HT-29 (cell line): ENCODE measurements at places on chromosomes 3 and 15.

DNA sequence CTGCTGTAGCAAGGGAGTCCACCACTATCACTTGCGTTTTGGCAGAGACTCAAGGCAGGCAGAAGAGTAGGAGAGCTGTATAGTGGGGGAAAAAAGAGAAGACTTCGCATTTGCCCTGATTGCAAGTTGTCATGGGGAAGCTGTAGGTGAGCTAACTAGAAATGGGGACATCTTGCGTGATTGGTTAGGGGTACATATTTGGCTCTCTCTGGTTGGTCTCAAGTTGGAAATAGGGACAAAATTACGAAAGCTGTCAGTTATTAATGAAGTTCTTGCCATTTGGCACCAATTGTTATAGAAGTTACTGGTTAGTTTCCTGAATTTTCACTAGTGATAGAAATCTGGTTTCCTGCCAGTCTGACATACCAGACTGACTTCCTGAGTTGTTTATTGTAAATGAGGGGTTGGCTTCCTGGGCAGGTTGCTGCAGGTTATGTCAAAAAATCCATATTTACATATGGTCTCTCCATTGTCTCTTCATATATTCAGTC lies 8.2 kb upstream of the SENP7 start:
- no peak for DNase-seq

DNA sequence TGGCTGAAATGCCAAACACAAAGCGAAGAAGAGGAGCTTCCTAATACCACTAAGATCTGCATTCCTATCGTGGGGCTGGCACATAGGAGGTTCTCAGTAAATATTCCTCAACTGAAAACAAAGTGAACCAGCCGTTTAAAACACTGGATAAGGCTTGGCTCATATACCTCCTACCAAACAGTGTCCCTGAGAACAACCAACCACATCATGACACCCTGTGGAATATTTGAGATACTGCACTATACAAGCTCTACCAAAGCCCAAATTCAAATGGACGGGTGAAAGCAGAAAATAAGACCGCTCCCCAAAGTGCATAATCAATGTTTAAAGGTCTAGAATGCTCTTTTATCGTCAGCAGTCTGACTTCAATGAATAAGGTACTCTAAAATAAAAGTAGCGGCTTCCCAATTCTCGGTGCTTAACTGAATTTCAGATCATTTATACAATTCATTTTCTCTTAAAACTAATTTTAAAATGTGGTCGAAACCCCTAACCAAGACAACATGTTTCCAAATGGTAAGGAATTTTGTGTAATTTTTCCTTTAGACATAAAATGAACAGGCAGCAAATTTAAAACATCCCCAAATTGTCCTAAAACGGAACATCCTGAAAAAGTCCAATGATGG lies 425.8 kb downstream of the ERC2 start:
- peak; percentile 16 for DNase-seq

DNA sequence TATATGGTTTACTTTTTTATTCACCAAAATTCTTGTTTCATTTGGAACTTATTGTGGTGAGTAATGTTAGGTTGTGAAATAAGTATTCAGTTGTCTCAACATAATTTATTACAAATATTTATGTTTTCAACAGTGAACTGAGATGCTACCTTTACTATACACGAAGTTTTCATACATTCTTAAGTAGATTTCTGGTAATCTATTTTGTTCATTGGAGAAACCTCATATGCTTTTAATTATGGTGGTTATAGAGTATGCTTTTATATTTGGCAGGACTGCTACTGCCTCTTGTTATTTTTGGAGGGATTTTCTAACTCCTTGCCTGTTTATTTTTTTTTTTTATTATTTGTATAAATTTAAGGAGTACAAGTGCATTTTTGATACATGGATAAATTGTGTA lies 253.1 kb downstream of the NLGN1 start:
- no peak for DNase-seq

DNA sequence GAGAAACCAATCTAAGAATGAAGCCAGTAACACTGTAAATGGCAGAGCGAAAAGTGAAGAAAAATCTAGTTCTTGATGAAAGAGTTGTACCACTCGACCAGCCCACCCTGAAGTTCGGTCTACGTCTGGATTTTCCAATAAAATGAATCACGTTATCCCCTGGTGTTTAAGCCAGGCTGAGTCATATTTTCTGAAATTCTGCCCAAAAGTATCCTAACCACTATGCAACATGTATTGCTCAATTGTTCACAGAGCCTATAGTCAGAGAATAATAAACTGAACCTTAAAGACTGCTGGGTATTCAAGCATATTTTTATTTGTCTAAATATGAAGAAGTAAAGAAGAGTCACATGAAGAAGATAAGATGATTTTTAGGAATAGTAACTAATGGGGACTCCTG lies 245.7 kb downstream of the FGF12 start:
- DNase-seq, result no peak

DNA sequence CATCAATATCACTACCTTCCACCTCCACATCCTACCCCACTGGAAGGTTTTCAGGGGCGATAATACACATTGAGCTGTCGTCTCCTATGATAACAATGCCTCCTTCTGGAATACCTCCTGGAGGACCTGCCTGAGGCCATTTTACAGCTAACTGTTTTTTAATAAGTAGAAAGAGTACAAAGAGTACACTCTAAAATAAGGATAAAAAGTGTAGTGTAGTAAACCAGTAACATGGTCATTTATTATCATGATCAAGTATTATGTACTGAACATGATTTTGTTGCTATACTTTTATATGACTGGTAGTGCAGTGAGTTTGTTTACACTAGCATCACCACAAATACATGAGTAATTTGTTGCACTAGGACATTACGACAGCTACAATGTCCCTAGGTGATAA lies 46.6 kb upstream of the SSR3 start:
- no peak for DNase-seq

GRCh38 chr3:122697952-122698620 lies 17.4 kb downstream of the PARP14 start:
- DNase-seq, result no peak

DNA sequence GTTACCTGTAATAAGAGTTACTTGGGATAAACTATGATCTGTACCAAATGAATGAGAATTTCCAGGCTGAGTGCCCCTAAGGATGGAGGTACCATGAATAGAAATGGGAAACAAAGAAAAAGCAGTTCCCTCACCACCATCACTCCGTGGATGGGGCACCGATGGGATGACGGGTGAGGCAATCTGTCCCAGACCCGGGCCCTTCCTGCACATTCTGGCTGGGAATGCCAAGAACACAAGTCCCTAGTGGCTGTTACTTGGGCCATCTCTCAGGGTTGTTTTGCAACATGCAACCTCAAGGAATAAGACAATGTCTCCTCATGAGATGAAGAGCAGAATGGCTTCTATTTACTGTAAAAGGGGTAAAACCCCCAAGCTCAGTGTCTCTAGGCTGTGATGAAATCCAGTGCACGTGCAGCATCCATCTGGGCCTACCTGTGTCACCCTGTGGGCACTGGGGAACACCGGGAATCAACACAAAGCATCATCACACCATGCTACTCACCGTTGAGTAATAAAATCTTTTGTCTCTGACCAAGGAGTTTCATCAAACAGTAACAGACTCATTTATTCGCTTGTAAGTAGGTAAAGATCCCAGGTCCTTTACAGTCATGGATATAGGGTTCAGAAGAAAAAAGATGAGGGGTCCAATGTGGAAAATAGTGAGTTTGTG lies 22.3 kb downstream of the GNB4 start:
- no peak for DNase-seq

DNA sequence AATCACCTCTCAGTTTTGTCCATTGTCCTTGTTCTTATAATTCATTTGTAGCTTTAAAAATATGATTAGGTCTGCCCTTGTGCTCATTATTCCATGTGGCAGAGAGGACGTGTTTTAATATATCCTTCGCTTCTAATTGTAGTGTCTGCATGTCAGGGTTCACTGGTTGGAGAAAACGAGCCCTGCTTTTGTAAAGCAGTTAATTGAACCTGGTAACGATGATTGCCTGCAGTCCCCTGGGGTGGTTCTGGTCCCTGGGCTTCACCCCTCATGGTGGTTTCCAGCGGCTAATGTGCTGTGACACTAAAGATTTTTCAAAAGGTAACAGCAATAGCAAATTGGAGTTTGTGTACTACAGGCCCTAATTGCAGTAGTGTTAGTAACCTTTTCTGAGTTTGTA lies 299.6 kb downstream of the CACNA2D3 start:
- no peak for DNase-seq

GRCh38 chr15:40150163-40150925 lies 10.5 kb upstream of the BUB1B start:
- peak; percentile 93 for DNase-seq

DNA sequence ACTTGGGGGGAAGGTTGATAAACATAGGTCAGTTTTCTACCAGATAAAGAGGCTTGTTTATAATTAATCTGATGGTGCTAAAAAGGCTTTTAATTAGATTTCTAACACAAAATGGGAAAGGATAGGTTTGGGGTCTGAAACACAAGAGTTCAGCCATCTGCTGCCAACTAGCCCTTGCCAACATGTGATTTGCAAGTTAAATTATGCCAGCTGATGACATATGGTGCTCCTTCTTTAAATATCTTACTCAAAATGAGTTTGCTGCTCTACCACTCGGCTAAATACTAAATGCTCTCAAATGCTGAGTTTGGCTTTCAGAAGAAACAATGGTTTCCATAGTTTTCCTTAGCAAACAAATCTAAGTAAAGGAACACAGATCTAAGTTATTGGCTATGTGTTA lies 557.8 kb upstream of the CCDC54 start:
- DNase-seq, result no peak

GRCh38 chr3:10706740-10707399 lies 109.2 kb upstream of the SLC6A11 start:
- no peak for DNase-seq

DNA sequence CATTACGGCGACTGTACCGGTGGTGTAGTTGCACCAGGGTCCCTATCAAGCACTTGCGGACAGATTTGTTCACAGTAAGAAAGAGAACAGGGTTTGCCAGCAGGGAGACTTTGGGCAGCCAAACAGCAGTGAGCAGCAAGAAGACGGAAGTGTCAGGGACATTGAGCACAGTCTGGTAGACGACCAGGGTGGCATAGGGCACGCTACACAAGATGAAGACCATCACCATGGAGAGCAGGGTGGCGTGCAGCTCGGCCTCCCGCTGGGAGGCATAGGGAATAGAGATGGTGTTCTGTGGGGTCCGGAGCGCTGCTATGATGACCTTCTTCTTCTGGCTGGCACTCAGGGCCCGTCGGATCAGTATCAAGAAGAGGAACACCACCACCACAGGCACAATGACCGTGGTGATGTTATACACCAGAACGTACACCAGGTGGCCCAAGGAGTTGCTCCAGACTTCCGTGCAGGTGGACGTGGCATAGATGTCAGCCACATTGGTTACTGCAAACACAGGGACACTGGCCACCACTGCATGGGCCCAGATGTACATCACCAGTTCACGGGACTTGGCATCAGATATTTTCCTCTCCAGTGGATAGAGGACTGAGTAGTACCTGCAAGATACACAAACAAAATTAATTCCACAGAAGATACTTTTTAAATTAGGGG lies 19.1 kb upstream of the FSIP1 start:
- peak; percentile 71 for DNase-seq

GRCh38 chr3:62119139-62119538 lies 254.2 kb downstream of the FEZF2 start:
- no peak for DNase-seq

- no peak for DNase-seq
Measured at GRCh38 chr15:68984586-68984985, 29.9 kb upstream of the NOX5 start.

DNA sequence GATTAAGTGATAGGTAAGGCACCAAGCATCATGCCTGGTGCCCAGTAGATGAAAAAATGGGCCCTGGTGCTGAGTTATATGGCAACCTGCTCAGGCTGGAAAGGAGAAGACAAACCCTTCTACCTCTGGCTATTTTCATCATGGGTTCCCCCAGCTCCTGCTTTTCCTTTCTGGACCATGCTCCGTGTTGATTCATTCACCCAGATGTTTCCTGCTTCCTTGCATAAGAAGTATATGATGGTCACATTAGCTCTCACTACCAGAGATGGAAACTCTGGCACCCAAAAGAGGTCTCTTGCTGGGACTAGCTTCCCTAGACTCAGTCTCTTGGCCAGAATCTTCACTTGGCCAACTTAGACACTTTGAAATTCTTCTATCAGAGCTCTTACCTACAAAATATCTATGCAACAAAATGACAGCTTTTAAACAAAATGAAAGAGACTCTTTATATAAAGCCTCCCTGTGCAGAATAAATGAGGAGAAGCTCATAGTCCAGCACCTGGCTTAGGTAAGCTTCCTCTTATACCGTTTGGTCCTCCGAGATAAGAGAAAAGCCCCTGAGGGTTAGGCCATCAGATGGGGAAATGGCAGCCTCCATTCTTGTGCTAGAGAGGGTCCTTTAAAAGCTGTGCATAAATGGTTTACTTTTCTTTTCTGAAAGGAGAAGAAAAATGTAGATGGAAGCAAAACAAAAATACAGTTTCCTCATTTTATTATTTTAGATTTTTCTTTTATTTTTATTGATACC lies 46.8 kb upstream of the MCF2L2 start:
- no peak for DNase-seq

- DNase-seq, result no peak
Measured at GRCh38 chr3:35789042-35789831, 149.9 kb downstream of the ARPP21 start.

DNA sequence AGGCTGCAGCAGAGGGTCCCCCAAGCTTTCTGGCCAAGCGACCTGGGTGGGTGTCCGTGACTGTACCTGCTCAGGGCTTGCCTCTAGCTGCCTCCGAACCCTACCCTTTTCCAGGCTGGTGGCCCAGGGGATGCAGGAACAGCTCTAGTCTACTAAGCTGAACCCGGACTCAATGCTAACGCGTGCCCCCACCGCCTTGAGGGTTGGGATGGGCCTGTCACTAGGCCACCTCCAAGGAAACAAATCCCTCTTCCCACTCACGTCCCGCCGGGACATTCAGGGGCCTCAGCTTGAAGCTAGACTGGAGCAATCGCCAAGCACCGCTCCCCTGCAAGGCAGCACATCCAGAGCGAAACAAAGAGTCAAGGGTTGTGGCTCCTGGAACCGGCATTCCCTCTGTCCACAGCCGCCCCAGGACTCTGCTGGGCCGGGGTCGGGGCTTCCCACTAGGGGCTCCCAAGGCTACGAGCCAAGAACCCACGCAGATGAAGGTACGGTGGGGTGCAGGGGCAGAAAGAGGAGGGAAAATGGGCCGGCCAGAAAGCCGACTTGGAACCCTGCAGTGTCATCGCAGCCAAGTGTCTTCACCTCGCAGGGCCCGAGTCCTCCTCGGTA lies 2.9 kb downstream of the FBXL22 start:
- DNase-seq, result peak; percentile 66

DNA sequence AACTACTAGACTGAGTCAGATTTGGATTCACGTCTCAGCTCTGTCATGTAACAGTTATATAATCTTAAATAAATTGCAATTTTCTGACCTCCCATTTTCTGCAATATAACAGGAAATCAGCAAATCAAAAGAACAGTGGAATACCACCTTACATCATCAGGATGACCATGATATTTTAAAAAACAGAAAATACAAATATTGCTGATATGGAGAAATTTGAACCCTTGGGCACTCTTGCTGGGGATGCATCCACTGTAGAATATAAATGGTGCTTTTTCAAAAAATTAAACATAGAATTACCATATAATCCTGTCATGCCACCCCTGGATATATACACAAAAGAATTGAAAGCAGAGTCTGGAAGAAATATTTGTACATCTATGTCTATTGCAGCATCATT lies 982.5 kb downstream of the TBL1XR1 start:
- DNase-seq, result no peak

- DNase-seq, result no peak
Measured at GRCh38 chr3:195005759-195006510, 265.0 kb downstream of the XXYLT1 start.

GRCh38 chr15:53115563-53115962 lies 325.4 kb upstream of the ONECUT1 start:
- no peak for DNase-seq

GRCh38 chr3:14725564-14726440 lies 50.9 kb downstream of the C3orf20 start:
- DNase-seq, result no peak
